ENCODE measurements at places on chromosomes 1 and 21.
A peak's percentile ranks its signal among the peaks of the same experiment; 100 is the strongest.

GRCh38 chr21:42376338-42376982 lies 10.1 kb upstream of the TFF1 start:
- DNase-seq = no peak

DNA sequence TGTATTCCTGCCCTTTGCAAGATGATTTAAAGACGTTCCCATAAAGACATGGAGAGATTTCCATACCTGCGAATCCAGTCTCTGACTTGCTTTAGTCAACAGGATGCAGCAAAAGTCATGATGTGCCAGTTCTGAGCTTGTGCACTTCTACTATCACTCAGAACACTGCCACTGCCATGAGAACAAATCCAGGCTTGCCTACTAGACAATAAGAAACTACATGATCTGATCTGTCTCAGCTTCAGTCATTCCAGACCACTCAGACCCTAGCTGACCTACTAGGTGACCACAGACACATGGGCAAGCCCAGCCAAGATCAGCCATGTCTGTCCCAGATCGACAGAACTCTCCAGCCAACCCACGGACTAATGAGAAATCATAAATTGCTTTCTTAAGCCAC lies 219.2 kb downstream of the RRAGC start:
- DNase-seq = no peak

DNA sequence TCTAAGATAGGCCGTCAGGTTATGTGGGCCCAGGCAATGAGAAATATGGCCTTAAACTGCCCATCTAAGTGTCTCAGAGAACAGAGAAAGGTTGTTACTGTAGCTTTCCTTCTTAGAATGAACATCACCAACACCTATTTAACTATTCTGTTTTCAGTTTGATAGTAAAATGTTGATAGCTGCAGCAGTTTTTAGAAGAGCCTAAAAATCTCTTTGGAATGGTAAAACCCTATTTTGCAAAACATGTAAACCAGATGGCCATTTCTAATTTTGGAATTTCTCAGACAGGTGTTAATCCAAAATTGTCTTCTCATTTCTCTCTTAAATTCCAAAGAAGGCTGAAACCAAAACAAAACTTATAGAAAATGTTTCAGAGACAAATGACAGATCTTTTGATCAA lies 57.5 kb downstream of the DIPK1A start:
- no peak for DNase-seq

DNA sequence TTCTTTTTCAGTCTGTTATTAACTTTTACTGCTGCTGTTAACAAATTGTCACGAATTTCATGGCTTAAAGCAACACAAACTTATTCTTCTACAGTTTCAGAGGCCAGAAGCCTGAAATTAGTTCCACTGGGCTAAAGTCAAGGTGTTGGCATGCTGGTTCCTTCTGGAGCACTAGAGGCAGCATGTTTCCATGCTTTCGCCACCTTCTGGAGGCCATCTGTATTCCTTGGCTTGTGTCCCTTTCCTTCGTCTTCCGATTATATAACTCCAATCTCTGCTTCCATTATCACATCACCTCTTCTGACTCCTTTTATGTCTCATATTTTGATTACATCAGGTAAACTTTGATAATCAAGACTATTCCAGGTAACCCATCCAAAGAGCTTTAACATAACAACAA lies 1742.1 kb downstream of the BRINP3 start:
- no peak for DNase-seq

- peak; percentile 75 for DNase-seq
These were observed 56.5 kb downstream of the WLS start for GRCh38 chr1:68175621-68176398.

DNA sequence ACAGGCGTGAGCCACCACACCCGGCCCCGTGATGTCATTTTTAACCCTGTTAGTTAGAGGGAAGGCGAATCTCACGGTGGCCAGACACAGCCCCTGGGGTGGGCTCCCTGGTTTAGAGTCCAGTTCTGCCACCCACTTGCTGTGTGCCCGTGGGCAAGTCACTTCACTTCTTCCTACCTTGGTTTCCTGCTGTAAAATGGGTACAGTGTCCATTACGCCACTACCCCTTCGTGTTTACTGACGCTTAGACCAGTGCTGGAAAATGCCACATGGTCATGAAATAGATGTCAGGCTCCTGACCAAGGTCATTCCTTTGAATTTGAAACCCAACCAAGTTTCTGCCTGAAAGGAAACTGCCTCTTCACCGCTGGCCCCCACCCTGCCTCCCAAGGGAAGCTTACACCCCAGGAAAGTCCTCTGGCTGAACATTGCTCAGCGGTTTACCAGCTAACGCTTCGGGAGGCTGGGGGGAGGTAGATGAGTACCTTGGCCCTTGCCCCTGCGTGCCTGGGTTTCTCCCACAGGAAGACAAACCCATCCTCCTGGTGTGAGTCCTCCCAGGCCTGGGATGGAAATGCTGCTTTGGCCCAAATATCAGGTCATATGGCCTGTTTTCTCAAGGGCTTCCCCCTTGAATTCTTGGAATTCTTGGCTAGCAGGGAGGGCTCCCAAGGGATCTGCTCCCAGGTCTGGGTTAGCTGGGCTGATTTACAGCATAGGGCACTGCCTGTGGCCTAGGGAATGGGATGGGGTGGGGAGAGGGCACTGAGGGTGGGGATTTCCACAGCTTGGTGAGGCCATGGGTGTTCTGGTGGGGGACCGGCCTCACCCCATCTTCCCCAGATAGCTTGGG lies 7.6 kb upstream of the AADACL4 start:
- peak; percentile 47 for DNase-seq

GRCh38 chr21:46661211-46661625 lies 25.7 kb downstream of the PRMT2 start:
- DNase-seq = peak; percentile 79

DNA sequence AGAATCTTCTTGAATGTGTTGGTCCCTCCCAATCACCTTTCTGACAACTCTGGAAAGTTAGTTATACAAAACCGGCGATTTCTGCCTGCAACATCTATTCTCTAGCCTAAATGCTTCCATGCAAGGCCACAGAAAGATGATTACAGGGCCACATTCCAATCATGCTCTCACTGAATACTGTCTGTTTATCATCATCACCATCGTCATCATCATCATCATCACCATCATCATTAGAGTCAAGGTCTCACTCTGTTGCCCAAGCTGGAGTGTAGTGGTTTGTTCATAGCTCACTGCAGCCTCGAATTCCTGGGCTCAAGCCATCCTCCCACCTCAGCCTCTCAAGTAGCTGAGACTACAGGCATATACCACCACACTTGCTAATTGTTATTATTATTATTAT lies 521.2 kb upstream of the DAB1 start:
- DNase-seq = no peak

DNA sequence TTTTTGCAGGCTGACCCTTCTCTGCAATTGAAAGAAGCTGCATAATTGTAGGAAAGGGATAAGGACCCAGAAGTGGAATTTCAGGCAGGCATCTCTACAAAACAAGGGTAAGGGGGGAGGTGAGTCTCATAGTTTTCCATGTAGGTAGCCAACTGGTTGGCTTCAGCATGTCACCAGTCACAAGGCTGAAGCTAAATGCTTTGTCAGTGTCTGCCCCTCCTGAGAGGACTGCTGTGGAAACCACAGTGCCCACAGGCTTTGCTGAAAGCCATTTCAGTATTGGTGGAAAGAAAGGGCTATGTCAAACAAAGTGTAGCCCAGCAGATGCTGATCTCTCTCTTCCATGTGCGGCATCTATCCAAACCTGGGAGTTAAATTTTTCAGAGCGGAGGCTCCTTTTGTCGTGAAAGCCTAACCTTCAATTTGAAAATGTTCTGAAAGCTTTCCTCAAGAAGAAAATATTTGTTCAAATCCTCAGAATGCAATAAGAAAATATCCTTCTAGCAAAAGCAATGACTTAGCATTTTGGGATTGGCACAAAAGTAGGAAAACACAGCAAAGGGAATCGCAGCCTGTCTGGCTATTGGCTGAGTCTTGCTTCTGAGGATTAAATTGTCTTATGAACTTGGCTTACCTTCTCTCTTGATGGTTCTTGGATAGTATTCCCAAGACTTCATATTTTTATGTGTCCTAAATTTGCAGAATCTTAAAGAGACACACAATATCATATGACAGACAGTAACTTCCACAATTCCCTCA lies 591.7 kb downstream of the PLPP3 start:
- DNase-seq = peak; percentile 84

- DNase-seq = no peak
These were observed 615 bp upstream of the MRPS15 start for GRCh38 chr1:36464605-36465393.

GRCh38 chr1:96236156-96236739 lies 485.3 kb upstream of the PTBP2 start:
- DNase-seq = peak; percentile 72

DNA sequence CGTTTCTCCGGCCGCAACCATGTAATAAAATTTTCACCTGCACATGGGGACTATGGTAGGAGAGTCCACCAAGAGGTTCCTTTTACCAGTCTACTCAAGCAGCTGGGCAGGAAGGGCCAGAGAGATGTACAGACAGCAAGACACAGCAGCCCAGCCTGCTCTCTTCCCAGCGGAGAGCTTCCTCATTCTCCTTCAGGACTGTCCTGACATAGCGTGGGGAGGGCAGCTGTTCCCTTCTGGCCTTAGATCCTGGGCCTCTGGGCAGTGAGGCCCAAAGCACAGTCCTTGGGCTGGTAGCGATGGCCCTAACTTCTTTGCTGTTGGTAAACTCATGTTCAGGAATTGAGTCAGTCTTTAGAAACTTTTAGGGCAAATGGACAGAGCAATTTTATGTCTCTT lies 89.1 kb downstream of the BCAR3 start:
- DNase-seq = peak; percentile 47

Data from myocyte (in vitro differentiated cells).